GM04503 (cell line): ENCODE measurements at places on chromosomes 3 and 15.

DNA sequence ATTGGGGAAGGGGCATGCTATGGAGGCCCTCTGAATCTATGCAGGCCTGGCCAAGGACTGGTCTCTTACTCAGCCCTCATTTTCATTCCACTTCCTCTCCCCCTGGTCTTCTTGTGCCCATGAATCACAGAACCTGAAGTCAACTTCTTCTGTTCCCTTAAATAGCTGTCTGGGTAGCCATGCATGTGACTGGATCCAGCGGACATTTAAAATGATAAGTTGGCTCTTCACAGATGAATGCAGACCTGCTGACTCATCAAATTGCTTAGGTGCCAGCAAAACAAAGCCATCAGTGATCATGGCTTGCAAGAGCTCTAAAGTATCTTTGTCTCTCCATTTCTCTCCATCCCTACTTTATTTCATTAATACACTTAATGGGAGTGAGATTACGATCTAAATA, 90.1 kb upstream of the CADPS start:
- DNase-seq = no peak

GRCh38 chr3:39970982-39971381, 161.6 kb downstream of the MYRIP start:
- DNase-seq = no peak

GRCh38 chr15:41866263-41866703, 27.6 kb downstream of the SPTBN5 start:
- DNase-seq = no peak

DNA sequence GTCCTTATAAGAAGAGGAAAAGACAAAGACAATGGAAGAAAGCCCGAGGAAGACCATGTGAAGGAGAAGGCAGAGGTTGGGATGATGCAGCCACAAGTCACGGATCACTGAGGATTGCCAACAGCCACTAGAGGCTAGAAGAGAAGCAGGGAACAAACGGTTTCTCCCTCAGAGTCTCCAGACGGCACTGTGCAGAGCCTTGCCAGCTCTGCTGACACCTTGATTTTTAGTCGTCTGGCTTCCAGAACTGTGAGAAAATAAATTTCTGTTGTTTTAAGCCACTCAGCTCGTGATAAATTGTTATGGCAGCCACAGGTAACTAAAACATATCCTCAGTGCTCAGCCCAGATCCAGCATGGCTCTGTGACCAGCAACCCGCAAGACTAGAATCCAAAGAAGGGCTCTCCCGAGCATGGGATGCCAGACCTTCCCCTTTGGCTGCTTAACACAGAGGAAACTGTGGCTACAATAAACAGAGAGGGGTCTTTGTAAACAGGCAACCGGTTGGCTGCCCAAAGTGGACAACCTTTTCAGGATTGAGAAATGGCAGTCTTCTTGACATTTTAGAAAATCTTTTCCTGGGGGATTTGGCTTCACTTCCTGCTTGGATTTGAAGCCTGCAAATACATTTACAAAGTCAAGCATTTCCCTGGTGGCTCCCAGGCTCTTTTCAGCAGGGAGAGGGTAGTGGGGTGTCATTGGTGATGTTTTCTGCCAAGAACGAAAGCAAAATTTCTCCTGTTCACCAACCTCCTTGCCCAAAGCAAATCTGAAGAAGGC, 88.7 kb upstream of the ADPGK start:
- DNase-seq = no peak

DNA sequence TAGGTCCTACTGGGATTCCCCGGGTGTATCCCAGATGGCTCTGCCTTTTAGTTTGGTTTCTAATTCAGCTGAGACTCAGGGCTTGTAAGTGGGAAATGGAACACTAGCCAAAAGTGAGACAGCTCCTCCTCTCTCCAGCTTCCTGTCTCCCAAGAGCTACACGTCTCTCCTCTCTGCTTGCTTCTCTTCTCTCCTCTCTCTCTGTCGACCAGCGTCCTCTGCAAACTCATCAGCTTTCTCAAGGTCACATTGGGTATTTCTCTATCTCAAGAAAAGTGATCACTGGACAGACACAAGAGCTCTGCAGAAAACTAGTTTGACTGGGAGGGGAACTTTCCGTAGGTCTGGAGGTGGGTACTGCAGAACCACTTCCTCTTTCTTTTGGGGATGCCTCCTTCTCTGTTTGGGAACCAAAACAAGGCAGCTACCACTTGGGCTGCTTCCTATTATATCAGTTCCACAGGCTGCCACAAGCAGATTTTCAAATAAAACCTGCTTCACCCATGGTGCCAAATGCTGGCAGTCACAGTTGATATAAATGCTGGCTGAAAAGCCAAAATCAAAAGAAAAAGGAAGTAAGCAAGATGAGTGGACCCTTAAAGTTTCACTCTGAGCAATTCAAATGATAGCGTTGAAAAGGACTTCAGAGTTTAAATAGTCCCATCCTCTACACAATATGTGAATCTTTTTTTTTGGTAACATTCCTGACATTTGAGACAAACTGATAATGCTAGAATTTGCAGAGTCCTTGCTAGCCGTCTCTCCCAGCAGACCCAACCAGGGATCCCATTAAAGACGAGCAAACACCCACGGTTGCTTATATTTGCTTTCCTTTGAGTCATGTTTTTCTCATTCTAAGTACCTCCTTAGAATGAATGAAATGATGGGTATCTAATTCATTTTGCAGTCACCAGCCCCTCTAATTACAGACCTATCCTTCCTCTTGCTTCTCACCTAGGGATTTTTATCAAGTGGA, 7.2 kb upstream of the DYNC1LI1 start:
- DNase-seq = no peak
